ENCODE measurements at places on chromosomes 4 and X.

DNA sequence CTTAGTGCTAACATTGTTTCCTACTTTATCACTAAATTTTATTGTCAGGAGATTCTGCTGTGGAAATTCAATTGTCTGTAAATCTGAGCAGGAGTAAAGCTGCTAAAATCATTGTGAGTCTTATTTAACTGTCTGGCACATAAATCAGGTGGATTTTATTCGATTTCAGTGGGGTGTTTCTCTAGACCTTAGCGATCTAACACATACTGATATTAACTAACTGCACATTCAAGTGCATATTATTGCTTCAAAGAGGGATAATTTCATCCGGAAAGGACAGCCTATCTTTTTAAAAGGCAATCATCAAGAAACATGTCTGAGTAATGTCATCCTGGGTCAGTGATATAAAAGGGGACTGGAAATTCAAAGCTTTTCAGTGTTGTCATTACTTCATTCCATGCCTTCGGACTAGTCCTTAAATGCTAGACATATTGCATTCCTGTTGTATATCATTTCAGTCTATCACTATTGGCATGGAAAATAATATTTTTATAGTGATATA lies 388.7 kb downstream of the PCDH10 start:
- no peak for DNase-seq

- no peak for DNase-seq
These were observed 32.0 kb downstream of the SLC25A5 start for GRCh38 chrX:119500061-119500800.

DNA sequence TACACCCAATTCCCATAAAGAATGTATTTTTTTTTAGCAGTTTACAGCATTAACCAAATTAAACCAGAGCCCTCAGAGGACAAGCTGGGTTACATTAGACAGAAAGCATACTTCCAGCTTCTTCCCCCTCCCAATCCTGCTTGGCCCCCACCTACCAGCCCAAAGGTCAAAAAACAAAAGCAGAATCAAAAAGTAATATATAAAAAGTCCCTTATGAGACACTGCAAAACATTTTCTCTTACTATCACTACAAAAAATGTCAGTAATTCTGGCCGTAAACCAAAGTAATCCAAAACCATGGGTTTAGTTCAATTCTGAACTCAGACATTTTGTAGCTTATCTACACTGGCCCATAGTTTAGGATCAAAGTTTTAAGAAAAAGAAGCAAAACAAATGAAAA lies 38.0 kb downstream of the APBB2 start:
- no peak for DNase-seq

DNA sequence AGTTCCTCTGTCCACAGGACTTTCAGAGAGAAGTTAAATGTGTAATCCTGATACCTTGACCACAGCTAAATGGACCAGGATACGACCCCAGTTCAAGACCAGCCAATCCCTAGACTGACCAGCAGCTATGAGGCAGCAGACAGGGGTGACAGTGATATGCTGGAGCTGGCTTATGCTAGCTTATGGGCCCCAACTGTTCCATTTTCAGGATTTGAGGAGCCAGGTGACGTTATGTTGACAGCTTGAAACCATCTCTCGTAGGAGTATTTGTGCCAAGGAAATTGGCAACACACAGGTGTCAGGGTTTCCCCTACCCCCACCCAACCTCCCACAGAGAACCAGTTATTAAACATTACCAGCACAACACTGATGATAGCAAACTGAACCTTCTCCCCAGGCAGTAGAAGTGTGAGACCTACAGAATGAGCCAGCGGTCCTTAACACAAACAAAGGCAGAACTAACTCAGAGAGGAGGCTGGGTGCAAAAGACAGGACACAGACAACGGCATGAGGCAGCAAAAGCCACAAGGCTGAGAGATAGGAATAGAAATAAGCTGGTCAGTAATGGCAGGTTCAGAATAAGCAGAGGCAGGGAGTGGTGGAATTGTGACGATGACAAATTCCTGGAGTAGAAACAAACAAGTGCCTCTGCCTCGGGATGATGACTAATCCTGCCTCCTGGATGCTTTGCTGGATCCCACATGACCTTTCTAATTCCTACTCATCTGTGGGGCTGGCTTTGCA lies 85.6 kb upstream of the CPEB2 start:
- no peak for DNase-seq

- DNase-seq = no peak
These were observed 240.0 kb upstream of the RPS6KA3 start for GRCh38 chrX:20506739-20507138.

- no peak for DNase-seq
These were observed 25.2 kb upstream of the ALB start for GRCh38 chr4:73378887-73379286.

- DNase-seq = no peak
These were observed 435 bp downstream of the DCX start for GRCh38 chrX:111411557-111411956.

- no peak for DNase-seq
These were observed 8.7 kb downstream of the GASK1B start for GRCh38 chr4:158163941-158164767.

- DNase-seq = no peak
These were observed 94.4 kb downstream of the NHSL2 start for GRCh38 chrX:72005046-72005445.

DNA sequence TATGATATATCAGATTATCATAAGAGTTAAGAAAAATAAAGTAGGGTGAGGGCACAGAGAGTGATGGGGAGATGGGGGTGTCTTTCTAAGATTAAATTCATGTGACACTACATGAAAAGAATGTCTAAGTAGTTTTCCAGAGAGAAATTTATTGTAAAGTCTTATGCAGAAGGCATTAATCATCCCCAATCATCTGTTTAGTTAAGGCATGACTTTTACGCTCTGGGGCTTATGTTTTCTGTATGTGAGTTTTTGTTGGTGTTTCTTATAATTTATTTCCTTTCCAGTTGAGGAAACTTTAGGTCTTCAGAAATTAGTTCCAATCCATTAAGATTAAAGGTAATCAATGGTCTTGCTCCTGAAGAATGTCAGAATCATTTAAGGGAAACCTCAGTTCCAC lies 383.0 kb upstream of the GALNT7 start:
- no peak for DNase-seq

- DNase-seq = no peak
These were observed 81.1 kb downstream of the MBNL3 start for GRCh38 chrX:132407691-132408090.

- no peak for DNase-seq
These were observed 22.2 kb downstream of the PSAPL1 start for GRCh38 chr4:7412554-7412912.

DNA sequence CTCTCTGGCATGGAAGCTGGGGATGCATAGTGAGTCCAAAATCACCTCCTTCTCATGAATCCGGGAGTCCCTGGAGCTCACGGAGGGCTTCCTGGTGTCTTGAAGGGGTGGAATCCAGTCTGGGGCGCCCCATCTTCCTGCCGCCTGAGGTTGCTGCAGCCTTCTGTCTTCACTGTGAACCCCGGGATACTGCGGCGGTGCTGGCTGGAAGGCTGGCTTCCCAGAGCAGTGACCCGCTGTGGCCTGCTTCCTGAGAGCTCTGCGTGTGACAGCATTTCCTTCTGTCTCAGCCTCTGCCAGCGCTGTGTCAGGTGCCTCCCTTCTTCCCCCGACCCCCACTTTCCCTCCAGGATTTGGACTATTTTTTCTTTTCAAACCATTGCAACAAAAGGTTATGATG lies 98.8 kb upstream of the STOX2 start:
- no peak for DNase-seq
